Kidney tubule cell (primary cell): ENCODE measurements at places on chromosomes 3 and 15.

- no peak for DNase-seq
Measured at GRCh38 chr3:86771741-86772512, 219.0 kb downstream of the VGLL3 start.

GRCh38 chr3:61594144-61594963 is 33.0 kb downstream of the PTPRG start:
- no peak for DNase-seq

DNA sequence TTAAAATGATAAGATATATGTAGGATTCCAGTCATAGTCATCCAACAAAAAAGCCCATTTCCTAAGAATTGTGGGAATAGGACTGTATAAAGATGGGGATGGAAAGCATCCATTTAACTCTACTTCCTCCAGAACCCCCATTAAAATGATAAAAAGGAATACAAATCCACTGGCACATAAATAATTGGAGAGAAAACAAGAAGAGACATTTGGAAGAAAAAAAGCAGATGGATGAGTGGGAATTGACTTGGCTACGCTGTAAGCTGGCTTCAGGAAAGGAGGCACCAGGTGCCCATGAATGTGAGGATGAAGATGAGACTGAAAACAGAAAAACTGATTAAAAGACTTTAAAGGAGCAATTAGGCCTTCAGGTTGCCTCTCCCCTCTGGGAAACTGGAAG is 91.8 kb downstream of the ST8SIA2 start:
- DNase-seq, result no peak

GRCh38 chr15:65981837-65982626 is 112.7 kb downstream of the RAB11A start:
- peak; percentile 49 for DNase-seq

- no peak for DNase-seq
Measured at GRCh38 chr3:179967622-179968021, 69.1 kb downstream of the PEX5L start.

- no peak for DNase-seq
Measured at GRCh38 chr15:29613951-29614382, 208.3 kb downstream of the TJP1 start.

DNA sequence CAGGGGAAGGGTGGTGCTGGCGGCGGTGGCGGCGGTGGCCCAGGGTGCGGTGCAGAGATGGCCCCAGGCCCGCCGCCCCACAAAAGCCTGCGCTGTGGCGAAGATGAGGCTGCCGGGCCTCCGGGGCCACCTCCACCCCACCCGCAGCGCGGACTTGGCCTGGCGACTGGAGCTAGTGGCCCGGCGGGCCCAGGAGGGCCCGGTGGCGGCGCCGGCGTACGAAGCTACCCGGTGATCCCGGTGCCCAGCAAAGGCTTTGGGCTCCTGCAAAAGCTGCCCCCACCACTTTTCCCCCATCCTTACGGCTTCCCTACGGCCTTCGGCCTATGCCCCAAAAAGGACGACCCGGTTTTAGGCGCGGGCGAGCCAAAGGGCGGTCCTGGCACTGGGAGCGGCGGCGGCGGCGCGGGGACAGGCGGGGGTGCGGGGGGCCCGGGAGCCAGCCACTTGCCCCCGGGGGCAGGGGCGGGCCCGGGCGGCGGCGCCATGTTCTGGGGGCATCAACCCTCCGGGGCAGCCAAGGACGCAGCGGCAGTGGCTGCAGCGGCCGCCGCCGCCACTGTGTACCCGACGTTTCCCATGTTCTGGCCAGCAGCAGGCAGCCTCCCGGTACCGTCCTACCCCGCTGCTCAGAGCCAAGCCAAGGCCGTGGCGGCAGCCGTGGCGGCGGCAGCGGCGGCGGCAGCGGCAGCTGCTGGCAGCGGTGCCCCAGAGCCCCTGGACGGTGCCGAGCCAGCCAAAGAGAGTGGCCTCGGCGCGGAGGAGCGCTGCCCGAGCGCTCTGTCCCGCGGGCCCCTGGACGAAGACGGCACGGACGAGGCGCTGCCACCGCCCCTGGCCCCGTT is 1.6 kb downstream of the SKOR1 start:
- no peak for DNase-seq

DNA sequence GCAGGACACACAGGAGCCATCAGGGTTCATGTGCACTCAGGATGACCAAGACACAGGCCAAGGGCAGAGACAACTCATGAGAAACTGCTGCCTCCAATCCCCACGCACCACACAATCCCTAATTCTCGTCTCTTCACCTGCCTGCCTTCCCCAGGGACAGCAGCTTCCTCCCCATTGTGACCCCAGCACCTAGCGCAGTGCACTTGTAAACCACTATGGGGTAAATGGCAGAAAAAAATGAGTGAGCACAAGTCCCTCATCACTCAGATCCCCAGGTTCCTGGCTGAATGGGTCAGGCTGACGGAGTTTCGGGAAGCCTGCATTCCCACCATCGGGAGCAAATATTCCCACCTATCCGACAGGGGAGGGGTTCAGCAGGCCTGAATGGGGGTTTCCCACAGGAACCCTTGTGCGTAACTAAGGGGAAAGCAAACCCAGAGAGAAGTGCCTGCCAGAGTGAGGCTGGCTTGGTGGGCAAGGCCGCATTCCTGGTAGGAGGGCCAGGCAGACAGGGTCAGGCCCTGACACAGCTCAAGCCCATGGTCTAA is 18.8 kb downstream of the PLXNB1 start:
- DNase-seq, result no peak

DNA sequence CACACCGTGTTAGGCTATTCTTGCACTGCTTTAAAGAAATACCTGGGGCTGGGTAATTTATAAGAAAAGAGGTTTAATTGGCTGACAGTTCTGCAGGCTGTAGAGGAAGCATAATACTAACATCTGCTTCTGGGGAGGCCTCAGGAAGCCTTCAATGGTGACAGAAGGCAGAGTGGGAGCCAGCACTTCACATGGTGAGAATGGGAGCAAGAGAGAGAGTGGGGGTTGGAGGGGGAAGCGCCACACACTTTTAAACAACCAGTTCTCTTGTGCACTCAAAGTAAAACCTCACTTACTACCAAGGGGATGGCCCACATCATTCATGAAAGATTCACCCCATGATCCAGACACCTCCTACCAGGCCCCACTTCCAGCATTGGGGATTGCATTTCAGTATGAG is 181.1 kb downstream of the APBA2 start:
- no peak for DNase-seq

DNA sequence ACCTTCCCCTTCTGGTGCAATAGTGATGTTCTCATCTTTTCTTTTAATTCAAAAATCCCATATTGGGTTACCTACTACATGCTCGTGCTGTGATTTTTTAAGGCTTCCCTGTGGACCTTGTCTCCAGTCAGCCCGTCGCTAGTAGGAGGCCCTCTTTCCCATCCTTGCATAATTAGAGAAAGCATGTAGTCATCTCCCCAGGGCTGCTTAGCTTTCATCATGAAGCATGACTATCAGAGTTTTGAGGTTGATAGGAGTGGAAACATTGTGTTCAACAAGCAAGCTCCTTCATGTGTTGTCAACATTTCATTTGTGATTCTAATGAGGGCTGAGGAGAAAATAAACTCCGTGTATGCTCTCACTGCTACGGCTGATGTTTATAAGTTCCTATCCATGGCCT is 8.7 kb upstream of the LRTM1 start:
- no peak for DNase-seq

- no peak for DNase-seq
Measured at GRCh38 chr3:31213869-31214486, 318.7 kb upstream of the STT3B start.

DNA sequence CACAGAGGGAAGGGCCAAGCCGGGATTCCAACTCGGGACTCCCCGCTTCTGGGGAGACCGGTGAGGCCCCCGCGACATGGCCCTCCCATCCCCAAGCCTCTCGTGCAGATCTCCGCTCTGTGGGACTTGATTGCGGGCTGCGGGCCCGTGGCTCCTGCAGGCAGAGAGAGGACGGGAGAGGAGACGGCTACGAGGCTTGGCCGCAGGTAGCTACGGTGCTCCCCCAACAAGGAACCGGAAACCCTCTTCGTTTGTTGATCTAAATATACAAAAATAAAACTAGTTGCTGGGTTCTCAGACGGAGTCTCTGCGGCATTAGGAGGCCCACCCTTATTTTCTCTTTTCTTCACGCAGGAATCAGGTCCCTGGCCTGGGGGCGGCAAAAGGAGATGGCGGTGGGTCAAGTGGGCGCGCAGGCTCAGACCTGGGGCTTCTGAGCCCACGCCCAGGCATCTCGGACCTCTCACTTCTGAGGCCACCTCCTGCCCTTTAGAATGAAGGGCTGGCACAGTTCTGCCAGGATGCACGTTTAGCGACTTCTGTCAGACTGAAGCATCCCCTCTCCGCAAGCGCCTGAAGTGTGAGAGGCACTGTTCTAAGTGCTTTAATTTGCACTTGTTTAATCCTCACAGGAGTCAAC is 10.9 kb downstream of the GNB5 start:
- no peak for DNase-seq

GRCh38 chr3:143538061-143538460 is 310.2 kb downstream of the SLC9A9 start:
- no peak for DNase-seq

DNA sequence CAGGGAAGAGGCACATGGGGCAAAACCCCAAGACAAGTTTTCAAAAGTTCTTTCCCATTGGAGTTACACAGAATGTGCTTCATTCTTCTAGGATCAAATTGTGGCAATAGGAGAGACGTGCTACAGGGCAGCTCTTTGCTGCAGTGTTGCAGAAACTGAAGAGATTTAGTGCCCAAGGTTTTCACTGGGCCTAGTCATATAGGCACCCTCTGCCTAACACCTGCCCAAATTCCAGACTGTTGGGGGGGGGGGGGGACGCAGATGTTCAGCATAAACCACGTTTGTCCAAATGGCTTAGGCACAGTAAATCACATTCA is 346.8 kb upstream of the ZNF717 start:
- DNase-seq, result no peak
